A549 treated with CpdA at 1 μM for 4 hours (cell line): ENCODE measurements at places on chromosomes 2 and 18. TPM values are rescaled to one million over a fixed set of nuclear protein-coding genes. Genes with fewer than 3 reads are reported as not detected.

Gene PSD4
- total RNA-seq = 9.3 to 13.0 TPM (median 10.4 TPM) in 5 replicates

Gene DIS3L2
- 12.0 to 14.6 TPM (median 13.5 TPM) in 5 replicates for total RNA-seq

Gene CXCR1
- not detected in 5 replicates for total RNA-seq

Gene NLRC4
- total RNA-seq = not detected in 5 replicates

Gene FZD7
- total RNA-seq = 5.2 to 7.9 TPM (median 6.9 TPM) in 5 replicates

Gene UGT1A10
- 0.02 to 0.26 TPM (median 0.21 TPM) in 3 of 5 replicates, not detected in the others for total RNA-seq

Gene DCDC2C
- total RNA-seq = 0.29 to 0.36 TPM in 2 of 5 replicates, not detected in the others

Gene SERPINB12
- not detected in 5 replicates for total RNA-seq

Gene ITPRID2
- total RNA-seq = 56.8 to 88.7 TPM (median 67.7 TPM) in 5 replicates

Gene CCDC74B
- total RNA-seq = 5.0 to 7.5 TPM (median 5.8 TPM) in 5 replicates

Gene PTH2R
- not detected in 5 replicates for total RNA-seq

Gene ABCG8
- not detected in 5 replicates for total RNA-seq

Gene GALR1
- not detected in 5 replicates for total RNA-seq

Gene EFR3B
- 13.5 to 17.6 TPM (median 14.6 TPM) in 5 replicates for total RNA-seq

Gene TMEM200C
- not detected in 5 replicates for total RNA-seq

Gene PKDCC
- 27.9 to 33.8 TPM (median 30.5 TPM) in 5 replicates for total RNA-seq

Gene AP1S3
- total RNA-seq = 18.8 to 44.4 TPM (median 25.2 TPM) in 5 replicates

Gene PDE1A
- total RNA-seq = 0.08 to 0.26 TPM (median 0.16 TPM) in 4 of 5 replicates, not detected in the other

Gene NXPH2
- not detected in 5 replicates for total RNA-seq

Gene ZNF804A
- total RNA-seq = not detected in 5 replicates

Gene TMEM37
- 1.2 to 2.1 TPM (median 1.9 TPM) in 5 replicates for total RNA-seq

Gene RDH14
- total RNA-seq = 38.0 to 42.0 TPM (median 39.6 TPM) in 5 replicates

Gene NEB
- 0.29 to 0.86 TPM (median 0.34 TPM) in 5 replicates for total RNA-seq

Gene ALPI
- not detected in 5 replicates for total RNA-seq
